ENCODE measurements at places on chromosomes 7 and 10. TPM values are rescaled to one million over a fixed set of nuclear protein-coding genes. Genes with fewer than 3 reads are reported as not detected.

GRCh38 chr7:124764847-124765400 is 668 bp downstream of the GPR37 start:
- DNase-seq = no peak

- DNase-seq = no peak
These were observed 141.9 kb upstream of the PPP2R2D start for GRCh38 chr10:131758939-131759301.

DNA sequence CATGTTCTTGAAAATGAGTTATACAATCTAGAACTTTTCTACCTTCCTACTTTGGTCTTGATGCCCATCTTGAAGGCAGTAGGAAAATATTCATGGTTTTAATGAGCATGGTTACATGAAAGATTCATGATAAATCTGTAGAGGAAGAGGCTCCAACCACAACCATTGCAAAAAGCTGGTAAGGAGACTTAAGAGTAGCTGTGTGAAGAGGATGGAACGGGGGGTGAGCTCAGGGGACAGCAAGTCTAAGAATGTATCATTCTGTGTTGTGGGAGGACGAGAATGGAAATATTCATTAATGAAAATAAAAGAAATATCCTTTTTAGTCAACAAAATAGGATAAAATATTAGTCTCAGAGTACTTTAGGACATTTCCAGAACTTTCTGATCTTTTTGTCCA is 81.1 kb downstream of the BMPER start:
- no peak for DNase-seq

DNA sequence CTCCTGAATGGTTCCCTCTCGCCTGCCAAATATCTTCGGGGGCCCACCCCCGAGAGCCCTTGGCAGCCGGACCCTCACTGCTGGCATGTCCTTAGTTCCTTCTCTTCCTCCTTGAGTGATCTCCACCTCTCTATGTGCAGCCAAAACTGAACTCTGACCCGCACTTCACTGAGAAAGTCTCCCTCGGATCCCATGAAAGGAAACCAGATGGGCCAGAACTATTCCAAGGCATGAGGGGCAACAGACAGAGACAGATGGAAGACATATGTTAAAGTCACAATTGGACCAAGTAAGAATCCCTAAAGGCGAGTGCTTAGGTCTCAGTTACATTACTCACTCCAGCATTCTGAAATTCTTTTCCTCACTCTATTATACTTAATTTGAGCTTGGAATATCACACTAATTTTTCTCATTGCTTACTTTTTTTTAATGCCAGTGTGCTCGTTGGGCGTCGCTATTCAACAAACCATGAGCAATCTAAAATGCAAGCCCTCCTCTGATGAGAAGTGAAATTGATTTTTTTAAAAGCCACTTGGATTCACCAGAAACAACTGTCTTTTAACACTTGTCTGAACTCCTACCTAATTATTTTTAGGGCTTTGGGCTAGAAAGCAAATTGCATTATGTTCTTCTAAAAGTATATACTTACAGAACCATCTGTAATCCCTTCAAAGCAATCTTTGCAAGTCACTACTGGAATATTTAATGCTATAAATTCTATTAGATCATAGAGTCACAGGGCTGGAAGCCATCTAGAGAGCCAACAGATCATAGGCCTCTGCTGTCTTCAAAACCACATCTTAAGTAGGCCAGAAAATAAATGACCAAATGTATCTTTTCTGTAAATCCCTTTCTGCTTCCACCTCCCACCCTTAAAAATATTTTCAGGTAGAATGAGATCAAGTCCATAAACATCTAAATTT is 43.3 kb upstream of the EZH2 start:
- DNase-seq = no peak

DNA sequence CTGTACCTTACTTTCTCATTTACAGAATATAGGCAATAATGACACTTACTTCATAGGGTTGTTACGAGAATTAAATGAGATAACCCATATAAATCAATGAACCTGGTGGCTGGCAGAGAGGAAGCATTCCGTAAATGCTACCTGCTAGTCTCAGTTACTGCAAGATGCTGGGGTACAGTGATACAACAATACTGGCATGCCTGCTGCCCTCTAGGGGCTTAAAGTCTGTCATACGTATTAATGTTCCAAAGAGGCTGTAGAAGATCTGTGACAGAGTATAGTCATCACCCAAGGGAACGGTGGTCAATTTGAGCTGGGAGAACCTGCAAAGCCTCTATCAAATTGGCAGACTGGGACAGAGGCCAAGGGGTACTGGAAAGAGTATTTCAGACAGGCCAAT is 421.5 kb downstream of the GPAM start:
- DNase-seq = no peak

- no peak for DNase-seq
These were observed 48.0 kb downstream of the CREB3L2 start for GRCh38 chr7:137953665-137954470.

- no peak for DNase-seq
These were observed 10.8 kb downstream of the ADAMTS14 start for GRCh38 chr10:70682920-70683600.

- no peak for DNase-seq
These were observed 944 bp downstream of the RHBDD2 start for GRCh38 chr7:75879771-75880184.

GRCh38 chr7:155889636-155890511 is 77.6 kb upstream of the SHH start:
- no peak for DNase-seq

- DNase-seq = no peak
These were observed 3.3 kb downstream of the ZC3HC1 start for GRCh38 chr7:130047831-130048230.

- no peak for DNase-seq
These were observed 481.1 kb downstream of the SEMA3D start for GRCh38 chr7:84705706-84706105.

DNA sequence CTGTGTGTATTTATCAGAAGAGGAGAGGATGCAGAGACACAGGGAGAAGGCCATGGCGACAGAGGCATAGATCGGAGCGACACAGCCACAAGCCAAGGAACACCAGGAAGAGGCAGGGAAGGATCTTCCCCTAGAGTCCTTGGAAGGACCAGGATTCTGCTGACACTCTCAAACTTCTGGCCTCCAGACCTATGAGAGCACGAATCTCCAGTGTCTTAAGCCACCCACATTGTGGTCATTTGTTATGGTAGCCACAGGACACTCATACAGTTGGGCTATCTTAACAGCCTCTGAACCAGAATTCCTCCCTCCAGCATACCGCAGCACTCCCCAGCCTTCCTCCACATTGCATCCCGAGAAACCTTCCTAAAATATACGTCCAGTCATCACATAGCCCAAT is 367.0 kb upstream of the MGMT start:
- no peak for DNase-seq

GRCh38 chr7:100967292-100967863 is 2.0 kb upstream of the MUC12 start:
- no peak for DNase-seq

GRCh38 chr10:80662429-80663261 is 124.9 kb downstream of the SH2D4B start:
- no peak for DNase-seq

DNA sequence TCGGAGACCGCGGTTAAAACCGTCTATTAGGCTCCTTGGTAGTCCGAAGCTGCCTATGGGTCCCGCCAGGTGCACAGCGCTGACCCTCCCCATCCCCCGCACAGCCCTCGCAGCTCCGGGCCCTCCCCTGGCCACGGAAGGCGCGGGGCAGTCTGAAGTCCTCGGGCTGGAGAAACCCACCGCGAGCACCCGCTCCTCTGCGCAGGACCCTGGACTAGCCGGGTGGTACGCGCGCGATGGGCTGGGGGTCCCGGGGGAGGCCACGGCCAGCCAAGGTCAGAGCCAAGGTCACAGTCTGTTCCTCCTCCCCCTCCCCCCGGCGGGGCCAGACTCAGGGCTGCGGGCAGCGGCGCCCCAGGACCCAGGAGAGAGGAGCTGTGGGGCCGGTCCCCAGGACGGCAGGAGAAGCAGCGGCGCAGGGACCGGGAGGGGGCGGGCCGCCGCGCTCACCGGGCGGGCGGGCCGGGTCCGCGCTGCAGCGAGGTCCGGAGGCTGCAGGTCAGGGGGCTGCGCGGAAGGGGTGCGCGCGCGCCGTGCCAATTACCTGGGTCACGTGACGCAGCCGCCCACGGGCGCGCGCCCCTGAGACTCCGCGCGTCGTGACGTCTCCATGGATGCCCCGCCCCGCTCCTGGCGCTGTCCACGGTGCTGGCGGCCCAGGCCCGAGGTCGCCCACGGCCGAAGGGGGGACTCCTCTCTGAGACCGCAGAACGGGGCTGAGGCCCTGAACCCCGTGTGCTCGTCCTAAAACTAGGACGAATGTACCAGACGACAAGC is at the start of gene OGDHL:
OGDHL (minus strand) TSS at position 535 of the 777 bp plus-strand sequence. CDS start 3,731 bp downstream, outside the sequence.
- DNase-seq = no peak

DNA sequence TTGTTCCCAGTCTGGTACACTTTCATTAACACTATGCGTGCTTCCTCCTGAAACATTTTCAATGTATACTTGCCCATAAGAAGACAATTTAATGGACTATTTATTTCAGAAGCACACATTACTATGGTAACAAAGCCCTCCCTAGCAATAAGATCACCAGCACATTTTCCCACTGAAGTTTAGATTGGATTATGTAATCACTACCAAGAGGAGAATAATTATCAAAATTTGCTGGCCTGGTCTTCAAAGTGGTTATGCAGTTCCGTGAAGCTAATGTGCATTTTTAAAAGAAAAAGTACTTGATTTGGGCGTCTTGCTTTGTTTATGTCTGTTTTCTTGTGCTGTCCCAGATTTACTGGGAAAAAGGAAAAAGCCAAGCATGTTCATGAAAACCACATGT is 61.9 kb downstream of the AP3M1 start:
- no peak for DNase-seq

DNA sequence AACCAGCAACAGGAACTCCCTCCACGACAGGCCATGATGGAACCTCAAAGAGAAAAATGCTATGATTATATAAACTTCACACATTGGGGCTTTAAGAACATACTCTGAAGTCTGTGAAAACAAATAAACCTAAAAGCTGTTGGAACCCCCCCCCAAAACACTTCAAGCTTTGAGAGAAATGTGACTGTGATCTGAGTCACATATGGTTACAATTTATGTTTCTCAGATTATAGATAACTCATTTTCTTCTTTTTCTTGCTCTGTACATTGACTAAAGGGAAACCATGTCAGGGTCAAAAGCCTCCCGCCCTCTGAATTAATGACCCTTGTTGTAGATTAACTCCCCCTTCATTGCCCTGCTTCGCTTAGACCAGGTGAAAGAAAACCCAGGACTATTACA is 15.8 kb downstream of the VOPP1 start:
- DNase-seq = no peak

GRCh38 chr7:127437241-127437640 is 44.7 kb upstream of the ZNF800 start:
- DNase-seq = no peak

- no peak for DNase-seq
These were observed 246.7 kb upstream of the TPK1 start for GRCh38 chr7:145082366-145083161.

GRCh38 chr7:73919694-73920375 is 58.9 kb downstream of the TMEM270 start:
- no peak for DNase-seq

DNA sequence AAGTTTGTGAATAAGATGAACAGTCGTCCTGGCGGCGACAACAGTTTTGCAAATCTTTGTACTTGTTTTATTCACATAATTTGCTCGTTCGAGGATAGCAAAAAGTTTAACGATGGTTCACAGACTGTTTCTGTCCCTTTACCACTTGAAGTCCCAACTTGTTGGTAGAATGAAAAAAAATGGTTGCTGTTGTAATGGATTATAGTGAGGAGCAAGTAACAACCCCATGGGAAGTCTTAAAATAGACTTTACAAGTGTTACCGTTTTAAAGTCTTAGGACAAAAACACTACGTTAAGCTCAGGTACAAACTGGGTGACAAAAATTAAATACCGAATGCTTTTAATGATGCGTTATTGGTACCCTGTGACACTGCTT is 589 bp downstream of the LSM8 start:
- no peak for DNase-seq

DNA sequence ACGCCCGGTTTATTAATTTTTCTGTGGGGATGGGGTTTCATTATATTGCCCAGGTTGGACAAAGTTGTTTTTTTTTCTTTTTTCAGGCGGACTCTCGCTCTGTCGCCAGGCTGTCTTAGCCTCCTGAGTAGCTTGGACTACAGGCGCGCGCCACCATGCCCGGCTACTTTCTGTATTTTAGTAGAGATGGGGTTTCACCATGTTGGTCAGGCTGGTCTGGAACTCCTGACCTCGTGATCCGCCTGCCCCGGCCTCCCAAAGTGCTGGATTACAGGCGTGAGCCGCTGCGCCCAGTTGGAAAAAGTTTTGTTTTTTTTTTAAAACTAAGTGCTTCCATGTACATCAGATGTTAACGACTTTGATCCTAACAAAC is 542 bp upstream of the ZNF394 start:
- DNase-seq = no peak

- no peak for DNase-seq
These were observed 8.4 kb downstream of the LRRC4 start for GRCh38 chr7:128022631-128023532.

- no peak for DNase-seq
These were observed 9.6 kb upstream of the CFAP70 start for GRCh38 chr10:73368238-73368637.

DNA sequence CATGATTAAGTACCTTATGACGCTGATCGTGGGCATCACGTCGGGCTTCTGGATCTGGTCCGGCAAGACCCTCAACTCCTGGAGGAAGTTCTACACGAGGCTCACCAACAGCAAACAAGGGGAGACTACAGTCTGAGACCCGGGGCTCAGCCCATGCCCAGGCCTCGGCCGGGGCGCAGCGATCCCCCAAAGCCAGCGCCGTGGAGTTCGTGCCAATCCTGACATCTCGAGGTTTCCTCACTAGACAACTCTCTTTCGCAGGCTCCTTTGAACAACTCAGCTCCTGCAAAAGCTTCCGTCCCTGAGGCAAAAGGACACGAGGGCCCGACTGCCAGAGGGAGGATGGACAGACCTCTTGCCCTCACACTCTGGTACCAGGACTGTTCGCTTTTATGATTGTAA is 2.5 kb downstream of the FZD1 start:
- DNase-seq = no peak

DNA sequence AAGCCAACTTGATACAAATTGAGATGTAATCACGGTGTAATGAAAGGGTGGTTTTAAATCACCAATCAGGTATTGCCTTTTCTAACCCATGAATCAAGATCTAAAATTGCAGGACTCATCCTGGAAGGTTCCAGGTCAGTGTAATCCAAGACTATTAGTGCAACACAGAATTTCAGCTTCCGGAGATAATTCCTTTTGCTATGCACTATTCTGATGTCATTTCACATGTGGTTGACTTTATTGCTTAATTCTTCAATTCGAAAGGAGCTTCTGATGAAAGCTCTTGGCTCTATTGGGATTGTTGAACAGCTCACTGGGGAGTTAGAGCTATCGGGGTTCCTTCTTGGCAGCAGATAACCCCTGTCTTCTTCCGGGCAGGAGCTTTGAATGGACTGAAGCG is 147.4 kb upstream of the INSYN2A start:
- no peak for DNase-seq

Gene GSTO1
- total RNA-seq = 111 TPM

Gene SPDYE5
- total RNA-seq = not detected

Gene GARIN1A
- total RNA-seq = 4.3 TPM

Gene TAC1
- not detected for total RNA-seq

Gene CTNNA3
- not detected for total RNA-seq

Gene CUBN
- 1.1 TPM for total RNA-seq

Gene HNRNPF
- total RNA-seq = 514 TPM

Gene HSPA12A
- 0.08 TPM for total RNA-seq

Gene DNAJC12
- total RNA-seq = 0.24 TPM

Gene SNCG
- not detected for total RNA-seq

Gene NYAP1
- total RNA-seq = not detected
